ENCODE measurements at places on chromosomes 6 and 20.

- DNase-seq, result no peak
Observed at GRCh38 chr6:33211666-33212422, 3.5 kb downstream of the RING1 start.

DNA sequence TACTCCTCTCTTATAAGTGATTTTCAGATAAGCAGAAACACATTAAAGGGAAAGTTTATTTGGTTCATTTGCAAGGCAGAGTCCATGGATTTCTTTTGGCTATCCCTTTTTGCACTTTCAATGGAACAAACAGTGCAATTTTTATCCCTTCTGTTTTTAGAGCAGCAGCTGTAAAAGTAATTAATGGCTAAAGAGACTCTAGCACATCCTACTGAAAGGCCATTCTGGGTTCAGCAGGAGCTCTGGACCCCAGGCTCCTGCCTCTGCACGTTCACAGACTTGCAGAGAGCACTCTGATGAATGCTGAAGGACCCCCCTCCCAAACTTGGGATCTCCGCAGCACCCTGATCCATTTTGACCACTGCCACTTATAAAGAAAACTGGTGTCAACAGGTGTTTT lies 40.3 kb upstream of the PDE7B start:
- DNase-seq, result no peak

DNA sequence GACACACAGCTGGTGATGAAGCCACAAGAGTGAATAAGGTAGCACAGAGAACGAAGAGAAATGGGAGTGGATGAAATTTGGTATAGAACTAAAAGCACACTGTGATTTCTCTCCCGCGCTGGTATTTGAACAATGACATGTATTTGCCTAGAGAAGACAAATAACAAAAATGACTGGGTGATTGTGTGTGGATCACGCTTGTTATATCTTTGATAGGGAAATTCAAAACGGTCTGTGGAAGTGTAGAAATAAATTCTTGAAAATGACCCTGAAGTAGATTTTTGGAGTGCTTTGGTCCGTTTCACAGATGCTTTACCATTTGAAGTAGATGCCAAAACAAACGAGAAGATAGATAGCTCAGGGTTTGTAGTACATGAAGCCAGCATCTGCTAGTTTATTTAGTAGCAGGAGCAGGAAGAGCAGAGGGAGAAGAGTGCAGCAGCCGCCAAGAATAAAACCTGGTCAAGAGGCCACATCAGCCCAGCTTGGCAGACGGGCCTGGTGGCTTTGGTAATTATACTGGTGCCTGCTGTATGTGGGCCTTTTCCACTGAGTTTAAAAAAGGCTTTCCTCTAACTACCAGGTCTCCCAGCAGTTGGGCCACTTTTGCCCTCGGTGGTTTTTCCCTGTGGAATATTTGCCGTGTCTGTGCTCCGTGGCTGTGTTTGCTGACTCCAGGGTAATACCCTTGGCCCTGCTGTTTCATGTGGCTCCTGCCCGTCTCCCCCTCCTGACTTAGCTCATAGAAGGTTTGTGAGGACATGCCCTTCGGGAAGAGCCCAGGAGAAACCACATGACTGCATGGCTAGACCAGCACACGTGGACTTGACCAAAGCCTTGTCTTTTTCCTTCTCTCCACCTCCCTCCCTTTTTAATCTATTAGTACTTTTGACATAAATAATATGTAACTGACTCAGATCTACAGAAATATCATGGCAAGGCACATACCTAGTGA lies 294.0 kb downstream of the SOX4 start:
- DNase-seq, result no peak

- DNase-seq, result peak; percentile 41
Observed at GRCh38 chr20:56440346-56441007, 27.9 kb upstream of the RTF2 start.

GRCh38 chr6:101818051-101818450 lies 424.5 kb downstream of the GRIK2 start:
- no peak for DNase-seq

DNA sequence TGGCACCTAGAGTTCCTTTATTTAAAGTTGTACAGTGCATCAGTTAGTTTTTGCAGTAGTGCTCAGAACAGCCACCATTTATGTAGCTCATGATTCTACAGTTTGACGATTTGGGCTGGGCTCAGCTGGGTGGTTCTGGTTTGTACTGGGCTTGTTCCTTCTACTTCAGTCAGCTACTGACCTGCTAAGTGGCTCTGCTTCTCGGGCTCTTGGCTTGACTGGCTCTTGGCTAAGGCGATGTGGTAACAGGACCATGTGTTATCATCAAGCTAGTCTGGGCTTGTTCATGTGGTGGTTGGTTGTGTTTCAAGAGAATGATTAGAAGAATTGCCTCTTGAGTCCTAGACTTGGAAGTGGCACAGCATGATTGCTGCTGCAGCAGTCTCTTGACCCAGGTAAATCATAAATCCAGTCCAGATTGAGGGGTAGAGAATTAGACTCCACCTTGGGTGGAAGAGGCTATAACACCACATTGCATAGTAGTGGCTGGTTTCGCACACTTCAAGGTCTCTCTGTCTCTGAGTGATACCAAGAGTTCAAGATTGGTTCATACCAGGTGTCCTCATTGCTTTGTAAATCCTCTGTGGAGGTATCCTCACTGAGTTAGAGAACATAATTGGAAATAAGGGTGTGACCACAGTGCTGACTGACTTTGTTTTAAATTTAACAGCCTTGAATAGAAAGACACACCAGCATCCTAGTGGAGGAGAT lies 253.0 kb downstream of the ARID1B start:
- DNase-seq, result no peak

DNA sequence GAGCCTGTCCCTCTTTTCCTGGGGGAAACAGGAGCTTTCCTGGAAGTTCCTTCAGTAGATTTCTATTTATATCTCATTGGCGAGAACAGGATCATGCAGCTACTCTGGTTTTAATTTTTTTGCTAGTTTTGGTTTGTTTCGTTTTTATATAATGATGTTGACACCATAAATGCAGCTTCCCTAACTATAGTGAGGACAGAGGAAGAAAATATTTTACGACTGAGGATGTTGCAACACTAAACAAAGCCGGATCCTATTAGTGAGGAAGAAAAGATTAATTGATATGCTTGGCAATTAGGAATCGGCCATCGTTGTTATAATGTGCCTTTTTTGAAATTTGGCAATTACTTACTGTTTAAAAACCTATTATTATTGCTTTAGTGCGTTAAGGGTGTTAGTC lies 16.6 kb downstream of the KDM1B start:
- no peak for DNase-seq

DNA sequence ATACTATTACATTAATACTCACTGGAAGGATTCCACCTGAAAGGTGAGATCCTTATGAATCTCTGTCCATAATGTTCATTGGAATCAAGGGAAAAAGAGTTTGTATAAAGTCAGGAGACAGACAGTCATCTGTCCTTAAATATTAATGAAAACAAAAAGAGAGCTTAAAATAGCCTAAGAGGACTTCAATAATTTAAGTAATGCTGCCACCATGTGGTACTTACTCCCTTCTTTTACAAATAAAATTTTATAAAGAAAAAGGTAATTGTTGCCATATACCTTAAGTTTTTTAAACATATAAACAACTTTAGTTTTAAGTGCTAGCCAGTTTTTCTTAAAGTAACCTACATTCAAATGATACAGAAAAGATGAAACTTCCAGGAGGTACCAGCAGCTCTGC lies 5.1 kb downstream of the BLOC1S5 start:
- no peak for DNase-seq

GRCh38 chr6:20692023-20692422 lies 157.8 kb downstream of the CDKAL1 start:
- no peak for DNase-seq

DNA sequence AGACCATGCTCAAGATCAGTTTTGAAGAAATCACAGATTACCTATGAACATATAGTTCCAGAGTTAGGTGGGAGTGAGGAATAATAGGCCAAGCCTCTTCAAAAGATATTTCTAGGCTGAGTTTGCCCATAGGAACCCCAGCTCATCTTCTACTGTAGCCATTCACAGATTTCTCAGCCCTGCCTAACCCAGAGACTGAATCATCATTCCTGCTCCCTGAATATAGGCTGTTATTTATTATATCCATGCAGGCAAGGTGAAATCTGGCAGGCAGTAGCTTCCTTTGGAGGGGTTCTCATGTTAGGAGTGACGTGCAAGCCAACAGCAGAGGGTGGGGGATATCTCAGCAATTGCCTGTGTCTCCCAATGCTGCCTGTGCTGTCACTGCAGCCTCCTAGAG lies 25.6 kb upstream of the ADGRF4 start:
- no peak for DNase-seq

GRCh38 chr6:144365271-144365670 lies 80.1 kb downstream of the UTRN start:
- no peak for DNase-seq

DNA sequence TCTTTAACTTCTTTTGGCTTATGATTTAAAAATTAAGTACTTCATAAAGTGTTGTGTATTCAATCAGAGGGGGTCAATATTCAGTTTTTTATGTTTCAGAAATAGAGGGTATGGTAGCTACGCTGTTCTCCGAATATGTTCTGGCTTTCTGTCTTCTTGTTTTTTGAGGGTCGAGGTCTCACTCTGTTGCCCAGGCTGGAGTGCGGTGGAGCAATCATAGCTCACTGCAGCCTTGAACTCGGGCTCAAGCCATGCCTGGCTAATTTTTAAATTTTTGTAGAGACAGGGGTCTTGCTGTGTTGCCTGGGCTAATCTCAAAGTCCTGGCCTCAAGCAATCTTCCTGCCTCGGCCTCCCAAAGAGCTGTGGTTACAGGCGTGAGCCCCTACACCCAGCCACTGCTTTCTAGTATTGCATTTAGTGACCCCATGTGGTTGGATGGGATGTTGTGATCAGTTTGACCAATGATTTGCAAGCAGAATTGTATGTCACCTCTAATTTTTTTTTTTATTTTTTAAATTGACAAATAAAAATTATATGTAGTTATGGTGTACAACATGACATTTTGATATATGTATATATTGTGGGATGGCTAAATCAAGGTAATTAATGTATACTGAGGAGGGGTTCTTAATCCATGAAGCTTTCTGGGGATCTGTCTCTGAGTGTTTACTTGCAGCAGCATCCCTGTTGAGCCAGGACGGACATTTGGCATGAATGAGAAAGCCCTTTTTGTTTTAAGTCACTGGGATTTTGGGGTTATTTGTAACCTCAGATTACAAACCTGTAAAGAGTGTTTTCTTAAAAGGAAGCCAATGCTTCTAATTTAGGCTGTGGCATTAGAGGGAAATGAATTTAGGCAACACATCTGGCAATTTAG lies 38.5 kb upstream of the DEK start:
- DNase-seq, result no peak

DNA sequence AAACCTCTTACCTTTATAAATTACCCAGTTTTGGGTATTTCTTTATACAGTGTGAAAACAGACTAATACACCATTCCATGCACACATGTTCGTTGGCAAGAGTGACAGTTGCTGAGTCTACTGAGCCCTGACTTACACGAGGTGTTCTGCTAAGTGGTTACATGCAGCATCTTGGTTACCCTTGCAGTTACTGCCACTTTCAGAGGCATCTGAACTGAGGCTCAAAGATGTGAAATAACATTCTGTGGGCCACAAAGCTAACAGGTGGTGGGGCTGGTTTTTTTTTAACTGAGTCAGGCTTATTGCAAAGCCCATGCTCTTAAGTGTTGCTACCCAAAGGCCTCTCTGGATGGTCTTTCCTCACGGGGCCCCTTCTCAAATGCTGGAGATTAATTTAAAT lies 54.4 kb upstream of the GTSF1L start:
- DNase-seq, result no peak

- DNase-seq, result no peak
Observed at GRCh38 chr6:154766288-154766687, 33.1 kb downstream of the SCAF8 start.

DNA sequence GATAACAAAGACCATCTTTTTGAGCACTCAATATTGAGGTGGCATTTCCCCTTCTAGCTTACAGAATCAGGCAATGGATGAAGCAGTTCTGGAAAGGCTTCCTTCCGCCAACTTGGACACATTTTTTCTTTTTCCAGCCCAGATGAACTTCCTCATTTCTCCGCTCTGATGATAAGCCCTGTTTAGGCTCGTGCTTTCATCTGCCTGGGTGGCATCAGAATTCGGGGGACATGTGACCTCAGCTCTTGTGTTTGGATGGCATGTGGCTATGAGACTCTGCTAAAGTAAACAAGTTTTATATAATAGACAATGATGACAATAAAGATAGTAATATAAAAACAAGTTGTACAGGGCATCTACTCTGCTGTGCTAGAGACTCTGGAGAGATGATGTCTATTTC lies 796.7 kb downstream of the DHX35 start:
- DNase-seq, result no peak

GRCh38 chr20:63114006-63114692 lies 101.8 kb downstream of the YTHDF1 start:
- no peak for DNase-seq

DNA sequence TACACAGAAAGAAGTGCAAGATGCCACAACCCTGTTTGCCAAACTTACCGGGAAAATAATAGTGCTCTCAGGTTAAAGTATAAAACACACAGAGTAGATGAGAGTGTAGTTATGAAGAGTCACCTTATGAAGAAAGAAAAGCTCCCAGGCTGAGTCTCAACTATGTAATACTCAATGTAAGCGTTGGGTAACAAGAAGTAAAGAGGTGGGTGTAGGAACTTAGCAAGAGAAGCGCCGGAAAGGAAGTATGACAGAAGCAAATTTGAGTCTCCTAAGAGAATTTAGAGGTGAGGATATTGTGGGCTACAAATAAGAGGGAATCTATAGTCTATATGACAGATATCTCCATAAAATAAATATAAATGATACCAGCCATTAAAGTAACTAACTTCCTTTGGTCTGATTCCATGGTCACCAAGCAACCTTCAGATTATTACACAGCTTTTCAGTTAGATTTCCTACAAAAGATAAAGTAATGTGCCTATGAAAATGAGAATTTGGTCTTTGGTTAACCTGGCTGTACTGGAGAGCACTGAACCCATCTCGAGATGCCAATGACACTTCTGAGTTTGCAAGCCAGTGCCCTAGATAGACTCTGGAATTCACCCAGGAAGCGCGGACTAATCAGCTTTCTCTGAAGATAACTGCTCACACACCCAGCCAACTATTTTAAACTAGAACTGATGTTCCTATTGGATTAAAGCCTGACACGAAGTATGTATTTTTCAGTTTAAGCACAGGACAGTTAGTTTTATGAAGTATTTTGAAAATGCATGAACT lies 1.8 kb downstream of the TUBE1 start:
- no peak for DNase-seq

DNA sequence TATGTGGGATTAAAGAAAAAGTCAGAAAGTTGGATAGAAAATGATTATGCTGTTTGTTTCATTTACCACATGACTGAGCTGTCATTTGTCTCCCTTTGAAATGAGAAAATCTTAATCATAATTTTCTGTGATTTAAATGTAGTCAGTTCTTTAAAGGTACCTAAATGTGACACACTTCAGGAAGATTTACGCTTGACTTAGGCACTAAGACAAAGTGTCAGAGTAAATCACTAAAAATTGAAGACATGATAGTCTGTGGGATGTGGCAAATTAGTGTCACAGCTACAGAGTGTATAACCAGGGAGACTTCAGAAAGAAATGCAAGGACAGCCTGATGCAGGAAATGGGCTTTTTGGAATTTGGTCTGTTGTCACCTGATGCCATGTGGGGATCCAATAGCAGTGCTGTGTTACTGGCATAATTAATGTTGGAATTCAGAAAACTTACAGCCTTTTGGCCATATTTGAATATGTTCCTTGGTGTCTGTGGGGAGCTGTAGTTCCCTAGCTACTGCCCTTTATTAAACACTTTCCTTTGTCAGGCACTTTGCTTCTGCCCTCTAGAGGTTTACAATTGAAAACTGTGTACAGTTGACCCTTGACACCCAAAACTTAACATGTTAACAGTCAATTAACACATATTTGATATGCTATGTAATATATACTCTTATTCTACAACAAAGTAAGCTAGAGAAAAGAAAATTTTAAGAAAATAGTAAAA lies 493.8 kb downstream of the UTRN start:
- DNase-seq, result no peak

GRCh38 chr6:35688605-35689322 lies at the start of gene FKBP5:
Gene FKBP5, minus strand, starts transcription at chr6:35688915. Its CDS starts 46,091 bp downstream, at chr6:35642824.
- DNase-seq, result peak; percentile 82

Measured in stimulated activated CD4-positive, alpha-beta T cell treated with anti-CD3 and anti-CD28 coated beads, Interleukin-2, amount 100 ng/mL, for 4 hours (primary cell).